ENCODE measurements at places on chromosomes 3 and 15.

DNA sequence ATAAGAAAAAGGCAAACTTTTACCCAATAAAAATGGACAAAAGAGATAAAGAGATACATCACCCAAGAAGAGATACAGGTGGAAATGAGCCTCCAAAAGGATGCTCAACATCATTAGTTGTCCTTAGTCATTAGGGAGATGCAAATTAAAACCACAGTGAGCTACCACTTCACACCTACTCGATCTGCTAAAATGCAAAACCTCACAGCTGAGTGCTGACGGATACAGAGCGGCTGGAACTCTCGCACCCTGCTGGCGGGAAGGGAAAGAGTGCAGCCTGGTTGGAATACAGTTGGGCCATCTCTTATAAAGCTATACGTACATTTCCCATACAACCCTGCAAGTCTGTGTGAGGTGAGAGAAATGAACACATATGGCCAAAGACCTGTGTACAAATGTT lies 78.5 kb upstream of the PRR20G start:
- DNase-seq: no peak

GRCh38 chr15:29470311-29470710 lies 200.7 kb upstream of the NSMCE3 start:
- DNase-seq: no peak

- no peak for DNase-seq
These were observed 7.6 kb downstream of the NMNAT3 start for GRCh38 chr3:139670196-139670595.

GRCh38 chr15:52786436-52787122 lies 3.6 kb downstream of the ONECUT1 start:
- no peak for DNase-seq

GRCh38 chr3:37338500-37338899 lies 164.1 kb upstream of the LRRFIP2 start:
- no peak for DNase-seq

DNA sequence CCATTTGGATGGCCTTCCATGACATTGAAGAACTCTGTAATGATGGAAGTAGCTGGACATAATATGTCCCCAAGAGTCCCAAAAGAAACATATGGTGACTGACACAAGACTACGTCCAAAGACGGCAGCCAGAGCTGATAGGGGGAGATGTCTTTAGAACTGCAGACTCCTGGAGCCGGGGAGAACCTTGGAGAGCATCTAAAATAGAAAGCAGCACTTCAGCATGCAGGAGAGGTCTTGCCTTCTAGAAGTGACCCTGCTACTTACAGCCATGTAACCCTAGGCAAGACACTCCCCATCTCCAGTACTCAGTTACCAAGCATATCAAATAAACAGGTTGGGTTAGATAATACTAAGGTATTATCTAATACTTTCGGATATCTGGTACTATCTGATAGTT lies 143.8 kb upstream of the BCL6 start:
- DNase-seq: no peak
